Placental epithelial cell (primary cell): ENCODE measurements at places on chromosomes 2 and 18. TPM values are rescaled to one million over a fixed set of nuclear protein-coding genes. Genes with fewer than 3 reads are reported as not detected.

The AKAIN1 gene
- total RNA-seq = not detected in 2 replicates

The CRYGD gene
- not detected in 2 replicates for total RNA-seq

The KIF3C gene
- total RNA-seq = 18.1 and 28.8 TPM in 2 replicates

The RNU2-63P gene
- 800 TPM in 1 of 2 replicates, not detected in the other for total RNA-seq

The OTOS gene
- total RNA-seq = not detected in 2 replicates

The LTBP1 gene
- 168 and 265 TPM in 2 replicates for total RNA-seq

The MC5R gene
- not detected in 2 replicates for total RNA-seq

The TCF7L1 gene
- 0.33 and 5.5 TPM in 2 replicates for total RNA-seq

The YWHAQ gene
- 614 and 713 TPM in 2 replicates for total RNA-seq

The ARHGAP25 gene
- 0.79 and 2.2 TPM in 2 replicates for total RNA-seq

The AGXT gene
- not detected in 2 replicates for total RNA-seq

The KCNE4 gene
- 42.0 and 83.2 TPM in 2 replicates for total RNA-seq

The ABCB11 gene
- under 0.01 TPM in 1 of 2 replicates, not detected in the other for total RNA-seq

The MROH2A gene
- total RNA-seq = not detected in 2 replicates
